ENCODE measurements at places on chromosomes 4 and X.

- DNase-seq = no peak
Observed at GRCh38 chr4:37653601-37654000, 32.6 kb downstream of the RELL1 start.

GRCh38 chr4:52752936-52753335, 1.7 kb upstream of the ERVMER34-1 start:
- no peak for DNase-seq

GRCh38 chrX:37912304-37912703, 64.9 kb upstream of the DYNLT3 start:
- no peak for DNase-seq

GRCh38 chrX:9832811-9833210, 46.6 kb downstream of the SHROOM2 start:
- no peak for DNase-seq

Data from naive thymus-derived CD8-positive, alpha-beta T cell (primary cell).